Activated CD4-positive, alpha-beta memory T cell treated with anti-CD3 and anti-CD28 coated beads, Interleukin-2, amount 10 ng/mL, durations not matched to agents 7 days and 5 days (primary cell): ENCODE measurements at places on chromosomes 2 and 18.

GRCh38 chr18:468955-469790 lies 31.3 kb downstream of the COLEC12 start:
- H3K27me3 ChIP-seq = peaks cover 15% of the 10 kb centered on the region
- no peaks in the 10 kb centered on the region for H3K4me1 ChIP-seq
- H3K36me3 ChIP-seq = no peaks in the 10 kb centered on the region
- no peak overlapping the region for H3K27ac ChIP-seq

DNA sequence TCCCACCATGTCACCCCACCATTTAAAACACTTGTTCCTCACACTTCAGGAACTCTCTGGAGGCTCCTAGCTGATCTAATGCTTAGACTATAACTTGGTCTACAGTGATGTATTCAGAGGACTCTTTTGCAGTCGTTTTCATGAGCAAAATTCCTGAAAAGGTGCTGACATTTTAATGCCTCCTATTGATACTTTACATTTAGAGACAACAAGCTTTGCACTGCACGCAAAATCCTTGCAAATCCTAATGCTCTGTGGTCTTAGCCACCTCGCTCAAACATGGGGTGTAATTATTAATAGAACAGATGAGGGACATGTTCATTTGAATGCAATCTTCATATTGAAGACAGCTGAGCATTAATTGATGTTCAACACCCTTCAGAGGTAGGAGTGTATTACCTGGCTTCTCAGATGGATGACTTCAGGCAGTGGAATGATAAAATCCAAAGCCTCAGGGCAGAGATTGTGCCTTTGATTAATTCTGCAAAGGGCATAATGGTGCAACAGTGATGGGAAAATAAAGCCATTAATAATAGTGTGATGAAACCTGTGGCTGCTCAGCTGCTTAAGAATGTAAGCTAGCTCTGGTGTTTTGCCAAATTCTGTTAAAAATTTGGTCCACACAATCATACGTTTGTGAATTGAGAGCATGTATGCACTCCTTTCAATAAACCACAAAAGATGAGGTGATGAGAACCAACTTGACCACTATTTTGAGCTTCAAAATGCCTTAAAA lies 5.4 kb downstream of the CTAGE1 start:
- DNase-seq = no peak
- H3K36me3 ChIP-seq = no peaks in the 10 kb centered on the region
- H3K27ac ChIP-seq = no peak overlapping the region
- no peak overlapping the region for H3K4me3 ChIP-seq
- H3K4me1 ChIP-seq = no peaks in the 10 kb centered on the region

- no peaks in the 10 kb centered on the region for H3K4me1 ChIP-seq
- H3K27me3 ChIP-seq = peaks cover 16% of the 10 kb centered on the region
- no peak overlapping the region for H3K27ac ChIP-seq
- no peak for DNase-seq
- no peaks in the 10 kb centered on the region for H3K36me3 ChIP-seq
Observed at GRCh38 chr2:232950751-232951150, 62.3 kb downstream of the NGEF start.

DNA sequence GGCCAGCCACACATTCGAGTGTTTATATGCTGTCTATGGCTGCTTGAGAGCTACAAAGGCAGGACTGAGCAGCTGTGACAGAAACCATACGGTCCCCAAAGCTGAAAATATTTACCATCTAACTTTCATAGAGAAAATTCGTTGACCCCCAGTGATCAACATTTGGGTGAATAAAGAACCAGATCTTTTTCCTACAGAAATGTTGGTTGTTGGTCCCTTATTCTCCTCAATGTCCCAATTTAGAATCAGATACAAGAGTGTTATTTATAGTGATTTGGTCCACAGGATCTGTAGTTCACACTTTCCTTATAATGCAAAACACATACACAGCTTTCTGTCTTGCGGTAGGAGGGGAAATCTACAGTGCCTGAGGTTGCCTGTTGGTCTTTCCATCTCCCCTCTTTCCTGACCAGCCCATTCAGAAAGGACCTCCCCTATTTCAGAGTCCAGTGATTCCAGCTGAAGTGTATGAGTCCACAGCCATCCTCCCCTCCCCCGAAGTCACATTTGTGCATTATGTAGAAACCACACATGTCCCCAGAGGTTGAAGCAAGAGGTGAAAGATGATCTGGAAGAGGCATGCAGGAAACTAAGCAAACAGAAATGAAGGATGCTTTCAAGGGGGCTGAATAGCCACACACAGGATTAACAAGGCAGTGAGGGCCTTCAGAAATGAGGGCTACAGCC lies 61.9 kb downstream of the SPRED2 start:
- no peak overlapping the region for H3K4me3 ChIP-seq
- no peaks in the 10 kb centered on the region for H3K27me3 ChIP-seq
- H3K27ac ChIP-seq = no peak overlapping the region
- H3K36me3 ChIP-seq = no peaks in the 10 kb centered on the region

- no peak for DNase-seq
- peaks cover 19% of the 10 kb centered on the region for H3K27me3 ChIP-seq
- H3K4me1 ChIP-seq = peaks cover 5% of the 10 kb centered on the region
- H3K36me3 ChIP-seq = peaks cover 12% of the 10 kb centered on the region
Observed at GRCh38 chr18:76772665-76773064, 49.7 kb upstream of the ZNF236 start.

- no peaks in the 10 kb centered on the region for H3K4me1 ChIP-seq
- H3K4me3 ChIP-seq = no peak overlapping the region
- no peaks in the 10 kb centered on the region for H3K36me3 ChIP-seq
- H3K27me3 ChIP-seq = no peaks in the 10 kb centered on the region
- no peak overlapping the region for H3K27ac ChIP-seq
Observed at GRCh38 chr18:10053861-10054260, 140.0 kb downstream of the VAPA start.

DNA sequence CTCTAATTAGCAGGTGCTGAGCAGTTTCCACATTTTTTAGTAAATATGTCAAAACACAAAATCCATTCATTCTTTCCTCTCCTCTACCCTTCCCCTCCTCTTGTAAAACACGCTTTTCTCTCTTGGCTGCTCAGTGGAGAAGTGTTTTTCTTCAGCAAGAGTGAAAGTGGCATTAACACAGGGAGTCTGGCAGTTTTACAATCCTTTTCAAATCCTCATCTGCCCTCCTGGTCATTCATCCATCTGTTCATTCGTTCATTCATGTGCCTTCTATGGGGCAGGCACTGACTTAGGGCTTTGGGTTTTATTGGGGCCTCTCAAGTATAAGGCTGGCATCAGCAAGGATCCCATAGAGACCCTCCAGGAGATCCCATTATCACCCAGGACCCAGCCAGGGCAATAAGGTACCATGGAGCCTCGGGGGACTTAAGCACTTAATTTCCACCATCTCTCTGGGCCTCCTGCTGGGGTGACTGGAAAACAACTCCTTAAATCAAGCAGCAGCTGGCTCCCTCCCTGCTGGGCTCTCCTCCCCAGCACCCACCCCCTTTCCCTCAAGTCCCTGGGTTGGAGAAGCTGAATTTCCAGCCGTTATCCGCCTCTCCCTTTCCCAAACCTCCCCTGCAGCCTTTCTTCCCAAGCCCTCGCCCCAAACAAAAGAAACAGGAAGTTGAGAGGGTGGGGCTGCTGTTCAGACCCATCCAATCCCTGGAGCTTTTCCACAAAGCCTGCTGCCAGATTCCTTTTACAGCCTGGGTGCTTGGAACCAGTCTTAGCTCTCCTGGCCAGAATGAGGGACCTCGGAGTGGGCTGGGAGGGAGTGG lies 32.6 kb downstream of the MARCHF4 start:
- H3K4me3 ChIP-seq = no peak overlapping the region
- H3K4me1 ChIP-seq = no peaks in the 10 kb centered on the region
- H3K27me3 ChIP-seq = peaks cover 3% of the 10 kb centered on the region
- DNase-seq = no peak
- no peaks in the 10 kb centered on the region for H3K36me3 ChIP-seq

DNA sequence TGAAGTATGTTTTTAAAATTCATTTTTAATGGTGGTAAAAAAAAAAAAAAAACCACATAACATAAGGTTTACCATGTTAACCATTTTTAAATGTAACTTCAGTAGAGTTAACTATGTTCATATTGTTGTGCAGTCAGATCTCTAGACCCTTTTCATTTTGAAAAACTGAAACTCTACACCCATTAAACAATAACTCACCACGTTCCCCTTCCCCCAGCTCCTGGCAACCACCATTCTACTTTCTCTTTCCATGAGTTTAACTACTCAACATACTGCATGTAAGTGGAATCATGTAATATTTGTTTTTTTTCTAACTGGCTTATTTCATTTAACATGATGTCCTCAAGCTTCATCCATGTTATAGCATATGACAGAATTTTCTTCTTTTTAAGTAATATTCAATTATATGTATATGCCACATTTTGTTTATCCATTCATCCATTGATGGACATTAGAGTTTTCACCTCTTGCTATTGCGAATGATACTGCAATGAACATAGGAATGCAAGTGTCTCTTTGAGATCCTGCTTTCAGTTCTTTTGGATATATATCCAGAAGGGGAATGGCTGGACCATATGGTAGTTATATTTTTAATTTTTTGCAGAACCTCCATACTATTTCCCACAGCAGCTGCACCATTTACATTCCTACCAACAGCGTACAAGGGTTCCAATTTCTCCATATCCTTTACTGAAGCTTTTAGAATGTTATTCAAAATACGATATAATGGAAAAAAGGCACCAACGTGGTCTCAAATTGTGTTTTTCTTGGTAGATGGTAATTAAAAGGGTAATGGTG lies 91.0 kb downstream of the SPTBN1 start:
- no peak overlapping the region for H3K4me3 ChIP-seq
- peaks cover 3% of the 10 kb centered on the region for H3K4me1 ChIP-seq
- no peak for DNase-seq

DNA sequence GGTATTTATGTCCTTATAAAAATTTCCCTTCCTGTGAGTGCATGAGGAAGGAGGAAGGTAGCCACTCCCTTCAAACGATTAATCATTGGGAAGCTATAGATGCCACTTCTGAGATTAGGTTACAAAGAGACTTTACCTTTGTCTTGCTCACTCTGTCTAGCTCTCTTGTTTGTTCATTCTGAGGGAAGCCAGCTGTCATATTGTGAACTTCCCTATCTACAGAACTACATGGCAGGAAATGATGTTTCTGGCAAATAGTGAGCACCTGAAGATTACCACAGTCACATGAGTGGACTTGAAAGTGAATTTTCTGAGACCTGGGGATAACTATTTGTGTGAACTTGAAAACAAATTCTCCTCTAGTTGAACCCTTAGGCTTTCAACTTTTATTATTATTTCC lies 776.8 kb downstream of the CCDC85A start:
- H3K36me3 ChIP-seq = no peaks in the 10 kb centered on the region
- no peaks in the 10 kb centered on the region for H3K27me3 ChIP-seq
- no peaks in the 10 kb centered on the region for H3K4me1 ChIP-seq
- no peak for DNase-seq

- no peaks in the 10 kb centered on the region for H3K36me3 ChIP-seq
- H3K27me3 ChIP-seq = no peaks in the 10 kb centered on the region
- no peaks in the 10 kb centered on the region for H3K4me1 ChIP-seq
- no peak overlapping the region for H3K27ac ChIP-seq
- no peak for DNase-seq
Observed at GRCh38 chr18:8813611-8814010, 108.3 kb downstream of the MTCL1 start.
